ENCODE measurements at places on chromosomes 3 and 15. TPM values are rescaled to one million over a fixed set of nuclear protein-coding genes. Genes with fewer than 3 reads are reported as not detected.
A peak's percentile ranks its signal among the peaks of the same experiment; 100 is the strongest.

The STAB1 gene
- total RNA-seq: 19.5 TPM

The ZMYND10 gene
- 0.66 TPM for total RNA-seq

The LINGO1 gene
- 0.24 TPM for total RNA-seq

The SEMA7A gene
- total RNA-seq: 22.0 TPM

The CLSTN2 gene
- 0.61 TPM for total RNA-seq

The FXR1 gene
- 156 TPM for total RNA-seq

DNA sequence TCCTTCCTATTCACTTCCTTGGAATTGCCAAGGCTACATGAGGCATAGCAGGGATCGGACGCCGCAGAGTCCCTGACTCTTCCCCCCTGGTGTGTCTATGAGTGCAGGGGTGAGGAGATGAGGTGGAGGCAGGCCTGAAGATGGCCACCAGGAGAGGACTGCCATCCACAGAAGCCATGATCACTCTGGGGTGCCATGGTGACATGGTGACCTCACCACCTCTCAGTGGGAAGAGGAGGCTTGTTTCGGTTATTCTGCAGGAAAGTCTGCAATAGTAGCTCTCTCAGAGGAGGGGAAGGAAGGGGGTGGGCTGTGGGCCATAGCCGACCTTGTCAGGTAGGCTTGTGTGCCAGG is 57.0 kb upstream of the LIMD1 start:
- peaks cover 14% of the 10 kb centered on the region for H3K36me3 ChIP-seq
- no peak for DNase-seq
- no peaks in the 10 kb centered on the region for H3K27me3 ChIP-seq
- H3K4me1 ChIP-seq: peaks cover 4% of the 10 kb centered on the region

DNA sequence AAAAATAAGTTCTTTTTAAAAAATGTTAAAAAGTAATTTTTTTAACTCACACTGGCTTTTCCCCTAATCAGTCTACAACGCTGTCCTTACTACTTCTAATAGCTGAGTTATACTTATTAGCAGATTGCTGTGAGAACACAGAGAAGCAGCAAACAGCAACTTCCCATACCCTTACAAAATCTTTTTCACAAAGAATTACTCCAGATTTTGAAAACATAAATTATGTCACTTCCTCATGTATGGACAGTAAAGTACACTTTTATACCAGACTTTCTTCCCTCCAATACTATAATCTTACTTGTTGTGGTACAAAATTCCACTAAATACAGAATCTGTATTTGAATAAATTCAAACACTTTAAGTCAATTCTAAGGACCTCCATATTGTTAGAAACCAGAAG is 2.1 kb downstream of the PHC3 start:
- no peak overlapping the region for H3K4me3 ChIP-seq
- peaks cover 12% of the 10 kb centered on the region for H3K36me3 ChIP-seq
- no peak overlapping the region for H3K27ac ChIP-seq
- H3K27me3 ChIP-seq: no peaks in the 10 kb centered on the region
- DNase-seq: no peak

GRCh38 chr3:171846597-171846996 is 3.4 kb downstream of the TMEM212 start:
- no peak for DNase-seq
- no peak overlapping the region for H3K27ac ChIP-seq
- no peaks in the 10 kb centered on the region for H3K4me1 ChIP-seq
- H3K27me3 ChIP-seq: no peaks in the 10 kb centered on the region

DNA sequence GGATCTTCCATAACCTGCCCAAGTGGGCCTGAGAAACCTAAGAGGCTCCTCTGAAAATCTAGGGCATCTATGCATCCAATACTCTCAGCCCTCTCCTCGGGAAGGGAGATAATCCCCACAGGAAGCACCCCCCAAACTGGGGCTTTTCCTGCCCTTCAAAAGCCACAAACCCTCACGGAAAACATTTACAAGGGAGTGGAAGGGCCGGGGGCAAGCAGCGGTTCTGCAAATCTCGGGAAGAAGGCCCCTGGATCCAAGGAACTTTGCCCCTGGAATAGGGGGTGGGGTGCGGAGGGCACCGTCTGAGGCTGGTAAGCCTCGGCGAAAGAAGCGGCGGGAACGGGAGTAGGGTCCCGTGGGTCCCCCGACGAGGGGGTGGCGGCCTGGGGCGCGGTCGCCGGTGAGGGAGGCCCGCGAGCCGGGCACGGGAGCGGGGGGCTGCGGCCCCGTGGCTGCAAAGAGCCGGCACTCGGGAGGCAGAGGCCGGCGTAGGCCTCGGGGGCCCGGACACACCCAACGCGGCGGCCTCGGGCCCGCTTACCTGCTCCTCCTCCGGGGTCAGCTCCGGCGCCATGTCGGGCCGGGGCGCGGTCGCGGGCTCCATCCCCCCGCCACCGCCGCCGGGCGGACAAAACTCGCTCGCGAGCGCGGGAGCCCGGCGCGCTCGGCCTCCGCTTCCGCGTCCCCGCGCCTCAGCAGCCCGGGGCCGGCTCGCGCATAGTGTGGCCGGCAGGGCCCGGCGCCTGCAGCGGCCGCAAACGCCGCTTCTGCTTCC is 755 bp downstream of the PTPN9 start:
- DNase-seq: no peak
- H3K4me1 ChIP-seq: peaks cover 17% of the 10 kb centered on the region
- H3K27ac ChIP-seq: peak overlapping the region; percentile 70
- no peaks in the 10 kb centered on the region for H3K27me3 ChIP-seq
- peak overlapping the region; percentile 95 for H3K4me3 ChIP-seq
- H3K36me3 ChIP-seq: no peaks in the 10 kb centered on the region

GRCh38 chr3:46135475-46135874 is 72.6 kb downstream of the CCR1 start:
- H3K27ac ChIP-seq: no peak overlapping the region
- H3K4me3 ChIP-seq: no peak overlapping the region
- no peak for DNase-seq
- no peaks in the 10 kb centered on the region for H3K27me3 ChIP-seq

DNA sequence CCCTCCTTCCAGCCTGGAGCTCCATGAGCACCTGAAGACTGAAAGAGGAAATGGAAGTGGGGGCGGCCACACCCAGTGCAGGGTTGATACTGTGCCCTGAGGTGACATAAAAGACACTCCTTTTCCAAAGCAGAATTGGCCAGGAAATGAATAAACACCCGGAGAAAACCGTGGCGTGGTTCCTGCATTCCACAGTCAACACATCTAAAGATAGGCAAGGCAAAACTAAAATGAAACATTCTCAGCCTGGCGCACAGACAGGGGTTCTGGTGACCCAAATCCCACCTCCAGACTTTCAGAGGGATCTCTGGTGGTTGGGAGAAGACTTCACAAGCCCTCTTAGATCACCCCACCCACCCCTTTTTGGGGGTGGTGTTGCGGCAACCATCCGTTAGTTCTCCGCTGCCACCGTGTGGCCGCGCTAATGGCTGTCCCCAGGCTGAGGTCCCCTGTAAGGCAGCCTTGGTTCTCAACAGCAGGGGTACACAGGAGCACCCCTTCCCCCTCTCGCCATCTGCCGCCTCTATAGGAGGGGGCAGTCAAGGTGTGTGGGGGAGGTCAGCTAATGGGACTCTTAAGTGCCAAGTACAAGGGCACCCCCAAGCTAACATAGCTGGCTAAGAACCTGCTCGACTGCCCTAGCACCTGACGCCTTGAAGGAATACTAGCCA is 2.5 kb upstream of the MST1R start:
- H3K27me3 ChIP-seq: no peaks in the 10 kb centered on the region
- H3K36me3 ChIP-seq: peaks cover 12% of the 10 kb centered on the region
- no peak overlapping the region for H3K27ac ChIP-seq
- no peak overlapping the region for H3K4me3 ChIP-seq
- no peak for DNase-seq
- H3K4me1 ChIP-seq: peaks cover 20% of the 10 kb centered on the region

- no peak overlapping the region for H3K27ac ChIP-seq
- H3K4me3 ChIP-seq: no peak overlapping the region
- no peaks in the 10 kb centered on the region for H3K36me3 ChIP-seq
- no peaks in the 10 kb centered on the region for H3K27me3 ChIP-seq
These were observed 31.8 kb upstream of the HES1 start for GRCh38 chr3:194103983-194104751.

DNA sequence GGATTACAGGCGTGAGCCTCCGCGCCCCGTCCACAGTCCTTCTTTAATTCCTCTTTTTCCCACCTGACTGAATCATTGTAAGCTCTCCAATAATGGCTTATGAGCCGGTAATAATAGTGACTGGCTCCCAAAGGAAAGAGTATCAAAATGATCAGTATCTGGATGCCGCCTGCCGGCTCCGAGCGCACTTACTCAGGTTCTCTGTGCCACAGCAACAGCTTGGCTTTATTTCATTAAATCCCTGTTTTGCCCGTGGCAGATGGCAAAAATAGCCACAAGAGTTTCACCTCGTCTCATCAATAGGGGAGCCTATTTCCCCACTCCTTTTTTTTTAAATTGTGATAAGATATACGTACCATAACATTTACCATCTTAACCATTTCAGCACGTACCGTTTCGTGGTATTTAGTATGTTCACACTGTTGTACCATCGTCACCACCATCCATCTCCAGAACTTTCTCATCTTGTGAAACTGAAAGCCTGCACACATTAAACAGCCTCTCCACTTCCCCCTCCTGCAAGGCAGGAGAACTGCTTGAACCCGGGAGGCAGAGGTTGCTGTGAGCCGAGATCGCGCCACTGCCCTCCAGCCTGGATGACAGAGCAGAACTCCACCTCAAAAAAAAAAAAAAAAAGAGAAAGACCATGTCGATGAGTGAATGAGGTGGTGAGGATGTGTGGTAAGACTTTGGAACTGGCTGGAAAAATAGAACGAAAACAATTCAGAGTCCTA is 80.7 kb upstream of the DLG1 start:
- no peak for DNase-seq
- no peak overlapping the region for H3K4me3 ChIP-seq
- H3K36me3 ChIP-seq: no peaks in the 10 kb centered on the region
- H3K4me1 ChIP-seq: no peaks in the 10 kb centered on the region

- no peak overlapping the region for H3K4me3 ChIP-seq
- no peaks in the 10 kb centered on the region for H3K4me1 ChIP-seq
- no peaks in the 10 kb centered on the region for H3K27me3 ChIP-seq
- no peaks in the 10 kb centered on the region for H3K36me3 ChIP-seq
- no peak for DNase-seq
These were observed 453.0 kb upstream of the DPH6 start for GRCh38 chr15:35998663-35999602.

- no peak overlapping the region for H3K4me3 ChIP-seq
- DNase-seq: no peak
- no peaks in the 10 kb centered on the region for H3K4me1 ChIP-seq
- H3K27me3 ChIP-seq: no peaks in the 10 kb centered on the region
- H3K36me3 ChIP-seq: peaks cover 29% of the 10 kb centered on the region
These were observed 11.5 kb downstream of the FEM1B start for GRCh38 chr15:68289057-68289456.

- DNase-seq: no peak
- H3K4me3 ChIP-seq: no peak overlapping the region
- H3K27ac ChIP-seq: no peak overlapping the region
- H3K4me1 ChIP-seq: no peaks in the 10 kb centered on the region
These were observed 878.5 kb downstream of the ROBO1 start for GRCh38 chr3:78889348-78889747.

GRCh38 chr15:67125589-67126502 is 60.4 kb downstream of the SMAD3 start:
- H3K36me3 ChIP-seq: no peaks in the 10 kb centered on the region
- DNase-seq: no peak
- H3K27ac ChIP-seq: peak overlapping the region; percentile 88
- H3K4me3 ChIP-seq: no peak overlapping the region
- H3K27me3 ChIP-seq: no peaks in the 10 kb centered on the region
- peaks cover 40% of the 10 kb centered on the region for H3K4me1 ChIP-seq

DNA sequence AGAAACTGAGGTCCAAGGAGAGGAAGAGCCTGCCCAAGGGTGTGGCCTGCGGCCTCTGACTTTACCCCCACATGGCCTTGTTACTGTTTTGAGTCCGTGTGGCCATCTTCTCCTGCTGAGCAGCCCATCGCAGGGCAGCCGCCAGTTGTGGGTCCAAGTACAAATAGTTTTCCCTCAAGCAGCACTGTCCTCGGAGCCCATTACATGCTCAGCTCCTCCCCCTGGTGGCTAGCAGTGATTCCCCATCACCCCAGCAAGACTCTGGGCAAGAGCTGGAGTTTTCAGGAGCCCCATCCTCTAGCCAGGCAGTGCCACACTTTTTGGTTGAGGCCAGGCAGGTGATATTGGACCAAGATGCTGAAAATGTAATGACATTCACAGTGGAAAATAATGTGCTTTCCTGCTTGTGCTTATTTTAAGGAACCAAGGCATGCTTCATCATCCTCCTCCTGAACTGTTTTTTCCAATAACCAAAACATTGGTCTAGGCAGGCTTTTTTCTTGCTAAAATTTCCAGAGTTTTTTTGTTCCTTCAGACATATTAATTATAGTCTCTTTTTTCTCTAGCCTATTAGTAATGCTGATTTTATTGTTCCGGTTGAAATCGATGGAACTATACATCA is 23.2 kb upstream of the VILL start:
- H3K4me1 ChIP-seq: no peaks in the 10 kb centered on the region
- H3K27me3 ChIP-seq: no peaks in the 10 kb centered on the region
- peak; percentile 48 for DNase-seq

- no peak overlapping the region for H3K4me3 ChIP-seq
- H3K4me1 ChIP-seq: no peaks in the 10 kb centered on the region
- H3K36me3 ChIP-seq: no peaks in the 10 kb centered on the region
- no peak for DNase-seq
- H3K27me3 ChIP-seq: no peaks in the 10 kb centered on the region
These were observed 372.5 kb downstream of the TBL1XR1 start for GRCh38 chr3:176824811-176825210.

DNA sequence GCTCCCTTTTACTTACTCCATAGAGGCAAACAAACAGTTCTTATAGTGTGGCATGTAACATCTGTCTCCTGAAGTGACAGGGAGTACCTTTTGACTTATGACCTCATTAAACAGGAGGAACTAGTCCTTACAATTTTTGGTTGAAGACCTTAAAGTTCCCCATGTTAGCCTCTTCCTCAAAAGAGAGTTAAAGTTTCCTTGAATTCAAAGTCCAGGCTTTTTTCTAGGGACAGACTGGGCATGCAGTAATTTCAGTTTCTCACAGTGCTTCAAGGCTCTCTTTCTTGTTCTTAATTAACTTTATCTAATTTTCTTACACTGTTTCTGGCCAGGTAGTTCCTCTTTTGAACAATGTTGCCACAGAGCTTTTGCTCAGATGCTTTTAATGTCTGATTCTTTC is 12.1 kb downstream of the GOLM2 start:
- no peaks in the 10 kb centered on the region for H3K27me3 ChIP-seq
- H3K36me3 ChIP-seq: no peaks in the 10 kb centered on the region
- peaks cover 2% of the 10 kb centered on the region for H3K4me1 ChIP-seq
- H3K27ac ChIP-seq: no peak overlapping the region

All from thymus (tissue), 14 donors.